ENCODE measurements at places on chromosomes 1 and 21.

GRCh38 chr1:173137107-173137706 is 69.9 kb downstream of the TNFSF4 start:
- DNase-seq, result no peak

GRCh38 chr1:220924331-220924970 is 45.2 kb downstream of the HLX start:
- peak; percentile 25 for DNase-seq

GRCh38 chr1:51859735-51860134 is 18.8 kb downstream of the NRDC start:
- DNase-seq, result no peak

DNA sequence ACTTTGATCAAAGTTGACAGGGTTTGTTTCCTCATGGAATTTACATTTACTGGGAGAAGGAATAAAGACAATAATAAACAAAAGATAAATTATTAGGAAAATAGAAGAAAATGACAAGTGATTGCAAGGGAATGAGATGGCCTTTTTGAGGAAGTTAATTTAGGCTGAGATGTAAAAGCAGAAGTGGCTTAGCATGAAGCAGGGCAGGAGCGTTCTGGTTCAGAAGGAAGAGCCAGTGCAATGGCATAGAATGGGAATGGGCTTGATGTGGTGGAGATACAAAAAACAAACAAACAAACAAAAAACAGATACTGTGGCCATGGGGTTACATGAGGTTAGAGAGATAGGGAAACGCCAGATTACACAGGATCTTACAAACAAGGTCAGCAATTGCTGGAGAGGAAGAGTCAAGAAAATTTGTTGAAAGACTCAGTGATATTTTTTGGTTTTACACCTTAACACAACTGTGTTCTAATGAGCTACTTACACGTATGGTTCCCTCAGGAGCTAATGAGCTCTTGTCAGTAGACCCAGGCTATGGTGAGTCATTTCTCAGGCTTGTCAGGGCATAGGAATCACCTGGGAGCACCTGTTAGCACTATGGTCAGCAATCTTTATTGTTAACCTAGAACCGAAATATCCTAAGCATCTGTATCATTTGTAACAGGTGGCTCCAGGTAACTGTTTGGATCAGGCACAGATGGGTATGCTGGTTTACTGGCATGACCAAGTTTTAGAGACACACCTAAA is 8.7 kb upstream of the CADM3 start:
- DNase-seq, result no peak

- DNase-seq, result peak; percentile 81
These were observed 18.5 kb upstream of the ADARB1 start for GRCh38 chr21:45055861-45056260.

DNA sequence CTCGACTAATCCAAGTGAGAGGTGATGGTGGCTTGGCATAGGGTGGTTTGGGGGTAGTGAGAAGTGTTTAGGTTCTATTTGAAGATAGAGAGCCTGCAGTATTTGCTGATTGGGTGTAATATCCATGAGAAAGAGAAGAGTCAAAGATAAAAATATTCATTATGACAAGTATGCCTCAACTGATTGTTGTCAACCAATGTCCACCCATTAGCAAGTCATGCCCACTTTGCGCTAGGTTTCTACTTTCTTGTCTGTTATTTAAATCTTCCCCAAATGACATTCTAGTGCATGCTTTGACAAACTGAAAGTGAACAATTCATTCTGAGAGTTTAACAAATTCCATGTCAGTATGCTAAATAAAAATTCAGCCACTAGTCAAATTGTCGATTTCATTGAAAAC is 3.8 kb upstream of the XCL1 start:
- DNase-seq, result no peak

All from GM23248 (cell line).